ENCODE measurements at places on chromosomes 5 and 9.

DNA sequence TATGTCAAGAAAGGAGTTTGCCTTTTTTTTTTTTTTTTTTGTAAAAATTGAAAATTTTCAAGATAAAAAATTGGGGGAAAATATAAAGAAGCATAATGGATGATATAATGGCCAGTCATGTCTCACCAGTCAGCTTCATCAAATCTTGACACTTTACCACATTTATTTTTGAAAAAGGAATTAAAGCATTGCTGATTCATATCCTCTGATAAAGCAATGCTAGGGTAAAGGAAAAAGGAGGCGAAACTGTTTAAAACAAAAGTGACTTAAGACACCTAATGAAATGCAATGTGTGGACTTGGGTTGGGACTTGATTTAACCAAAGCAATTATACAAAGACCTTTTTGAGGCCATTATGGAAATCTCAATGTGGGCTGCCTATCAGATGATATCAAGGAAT lies 208.5 kb downstream of the ARHGAP26 start:
- DNase-seq: no peak

DNA sequence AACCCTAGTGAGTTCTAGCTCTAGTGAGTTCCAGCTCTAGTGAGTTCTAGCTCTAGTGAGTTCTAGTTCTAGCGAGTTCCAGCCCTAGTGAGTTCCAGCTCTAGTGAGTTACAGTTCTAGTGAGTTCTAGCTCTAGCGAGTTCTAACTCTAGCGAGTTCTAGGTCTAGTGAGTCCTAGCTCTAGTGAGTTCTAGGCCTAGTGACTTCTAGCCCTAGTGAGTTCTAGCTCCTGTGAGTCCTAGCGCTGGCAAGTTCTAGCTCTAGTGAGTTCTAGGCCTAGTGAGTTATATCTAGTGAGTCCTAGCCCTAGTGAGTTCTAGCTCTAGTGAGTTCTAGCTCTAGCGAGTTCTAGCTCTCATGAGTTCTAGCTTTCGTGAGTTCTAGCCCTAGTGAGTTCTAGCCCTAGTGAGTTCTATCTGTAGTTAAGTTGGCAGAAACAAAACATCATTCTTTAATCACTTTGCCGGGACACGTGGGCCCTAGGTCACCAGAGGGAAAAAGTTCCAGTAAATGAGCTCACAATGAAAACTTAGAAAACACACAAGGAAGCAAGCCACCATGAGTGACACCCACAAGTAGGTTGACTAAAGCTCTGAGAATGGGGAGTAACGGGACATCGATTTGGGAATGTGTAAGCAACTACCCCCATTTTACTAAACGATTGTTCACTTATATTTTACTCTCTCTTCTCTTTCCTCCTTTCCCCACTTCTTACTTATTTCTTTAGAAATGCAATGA lies 47.5 kb downstream of the EXD3 start:
- DNase-seq: no peak

- DNase-seq: no peak
Measured at GRCh38 chr9:86508208-86508903, 154.1 kb upstream of the TUT7 start.

DNA sequence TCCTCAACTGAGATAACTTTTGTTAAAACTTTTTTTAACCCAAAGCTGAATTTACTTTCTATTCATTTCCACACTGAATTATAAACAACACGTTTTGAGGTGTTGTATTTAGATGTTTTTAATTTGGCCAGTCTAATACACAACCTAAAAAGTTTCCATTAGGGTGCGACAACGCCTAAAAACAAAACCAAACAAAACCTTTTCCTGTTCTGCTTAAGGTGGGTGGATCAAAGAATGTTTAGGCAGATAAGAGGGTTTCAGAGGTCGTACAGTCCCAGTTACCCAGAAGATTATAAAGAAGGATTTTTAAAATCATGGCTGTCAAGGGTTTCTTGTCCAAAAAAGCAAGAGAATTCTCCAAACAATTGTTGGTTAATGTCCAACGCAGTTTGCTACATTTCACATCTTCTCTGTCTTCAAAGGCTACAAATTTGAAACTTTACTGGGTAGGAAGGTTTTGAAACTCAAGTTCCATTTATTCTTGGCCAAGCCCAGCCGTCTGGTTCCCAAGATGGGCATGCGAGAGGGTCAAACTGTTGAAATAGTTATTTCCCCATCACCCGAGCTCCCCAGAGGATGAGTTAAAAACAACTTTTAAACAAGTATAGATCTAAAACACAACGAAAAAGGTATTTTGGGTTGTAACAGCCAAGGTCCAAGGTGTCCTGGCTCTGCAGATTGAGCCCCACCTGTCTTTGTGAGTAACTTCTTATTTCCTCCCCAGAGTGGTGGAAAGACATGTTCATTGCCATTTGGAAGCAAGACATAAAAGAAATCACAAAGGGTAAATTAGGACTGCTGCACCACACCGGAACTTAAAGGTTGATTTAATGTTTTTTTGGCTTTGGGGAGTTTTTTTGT lies 122.8 kb upstream of the MAP3K1 start:
- peak; percentile 47 for DNase-seq

GRCh38 chr9:136206602-136207275 lies 1.8 kb upstream of the LHX3 start:
- DNase-seq: no peak

- DNase-seq: no peak
Measured at GRCh38 chr5:155711882-155712281, 615.1 kb upstream of the SGCD start.

GRCh38 chr5:172377856-172378255 lies 76.5 kb downstream of the SH3PXD2B start:
- no peak for DNase-seq
